ENCODE measurements at places on chromosomes 5 and 9. TPM values are rescaled to one million over a fixed set of nuclear protein-coding genes. Genes with fewer than 3 reads are reported as not detected.

DNA sequence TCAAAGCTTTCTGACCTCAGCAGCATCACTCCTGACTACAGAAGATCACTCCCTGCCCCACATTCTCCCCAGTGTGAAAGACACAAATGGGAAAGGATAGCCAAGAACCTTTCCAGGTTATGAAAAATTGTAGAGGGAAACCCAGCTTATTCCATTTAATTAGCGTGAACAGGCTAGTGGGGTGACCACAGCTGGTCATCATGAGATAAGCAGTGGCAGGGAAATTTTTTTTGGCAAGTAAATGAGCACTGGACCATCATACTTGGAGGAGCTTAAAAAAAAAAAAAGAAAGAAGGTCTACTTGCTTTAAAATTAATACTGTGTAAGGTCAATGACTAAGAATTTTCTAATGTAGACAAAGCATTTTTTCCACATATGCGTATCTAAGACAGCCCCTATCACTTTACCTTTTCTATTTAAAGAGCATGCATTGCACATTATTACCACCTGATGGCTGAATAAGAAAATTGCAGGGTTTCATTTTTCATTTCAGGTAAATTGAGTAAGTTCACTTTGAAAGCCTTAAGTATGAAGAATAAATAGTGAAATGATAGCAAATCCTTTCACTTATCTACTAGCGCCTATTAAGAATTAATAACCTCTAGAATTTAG lies 123.6 kb downstream of the ELAVL2 start:
- no peak for DNase-seq

PLGRKT gene
- total RNA-seq = 6.5 TPM

NAIF1 gene
- total RNA-seq = 6.0 TPM

GRCh38 chr9:77952635-77953328 lies 78.8 kb downstream of the GNAQ start:
- DNase-seq = peak; percentile 63

DNA sequence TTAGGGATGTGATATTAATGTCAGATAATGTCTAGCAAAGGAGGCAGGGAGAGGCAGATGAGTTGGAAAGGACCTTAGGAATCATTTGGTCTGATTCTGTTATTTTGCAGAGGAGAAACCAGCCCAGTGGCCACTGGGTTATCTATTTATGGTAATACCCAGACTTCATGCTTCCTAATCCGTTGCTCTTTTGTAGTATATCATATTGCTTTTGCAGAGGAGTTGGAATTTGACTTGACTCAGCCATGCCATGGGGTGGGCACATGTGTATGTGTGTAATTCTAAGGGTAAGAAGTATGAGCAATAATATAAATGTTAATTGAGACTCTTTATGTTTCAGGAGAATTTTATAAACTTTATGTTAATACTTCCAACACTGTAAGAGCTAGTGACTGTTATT lies 7.3 kb downstream of the GPR21 start:
- no peak for DNase-seq

HARS2 gene
- 39.0 TPM for total RNA-seq

GRCh38 chr5:91312698-91313097 lies 70.4 kb downstream of the ARRDC3 start:
- DNase-seq = peak; percentile 24

GRCh38 chr9:114070188-114071103 lies 7.7 kb downstream of the AMBP start:
- DNase-seq = no peak

GRCh38 chr5:35016174-35017051 lies 31.3 kb downstream of the AGXT2 start:
- no peak for DNase-seq

DNA sequence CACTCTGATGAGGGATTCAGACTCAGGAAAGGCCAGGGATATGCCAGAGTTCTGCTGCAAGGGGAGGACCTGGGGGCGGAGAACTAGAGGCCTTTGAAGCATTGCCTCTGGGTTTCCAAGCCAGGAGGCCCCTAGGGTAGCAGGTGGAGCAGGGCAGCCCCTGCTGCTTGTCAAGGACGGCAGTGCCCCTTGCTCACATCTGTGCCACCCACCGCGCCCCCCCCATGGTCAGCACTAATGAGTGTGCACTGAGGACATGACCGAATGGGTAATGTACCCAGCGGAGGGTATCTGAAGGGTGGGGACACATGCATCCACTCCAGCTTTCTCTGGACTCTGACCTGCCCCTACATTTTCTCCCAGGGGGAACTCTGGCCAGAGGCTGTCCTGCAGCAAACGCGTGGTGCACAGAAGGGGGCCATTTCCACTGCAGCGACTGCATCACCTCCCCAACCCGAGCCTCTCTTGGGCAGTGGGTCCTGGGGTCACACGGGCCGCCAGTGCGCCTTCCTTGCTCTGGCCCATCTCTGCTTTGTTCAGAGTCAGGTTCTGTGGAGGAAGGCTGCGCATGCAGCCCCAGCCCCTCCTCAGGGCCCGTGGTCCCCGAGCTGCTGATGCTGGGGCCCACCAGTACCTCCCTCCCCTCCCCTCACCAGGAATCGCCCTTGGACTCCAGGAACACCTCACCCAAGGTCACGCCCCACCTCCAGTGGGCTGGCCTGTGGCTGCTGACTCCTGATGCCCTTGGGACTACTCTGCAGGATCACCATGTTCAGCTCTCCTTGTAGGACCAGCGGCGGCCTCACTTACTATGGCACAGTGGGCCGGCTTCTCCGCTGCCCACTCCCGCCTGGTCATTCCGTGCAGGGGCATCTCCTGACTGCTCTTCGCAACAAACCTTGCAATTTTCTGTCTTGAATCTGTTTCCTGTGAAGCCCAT lies 31.2 kb downstream of the STC2 start:
- DNase-seq = no peak

GRCh38 chr5:20276061-20276958 lies 288.3 kb upstream of the CDH18 start:
- peak; percentile 90 for DNase-seq

DNA sequence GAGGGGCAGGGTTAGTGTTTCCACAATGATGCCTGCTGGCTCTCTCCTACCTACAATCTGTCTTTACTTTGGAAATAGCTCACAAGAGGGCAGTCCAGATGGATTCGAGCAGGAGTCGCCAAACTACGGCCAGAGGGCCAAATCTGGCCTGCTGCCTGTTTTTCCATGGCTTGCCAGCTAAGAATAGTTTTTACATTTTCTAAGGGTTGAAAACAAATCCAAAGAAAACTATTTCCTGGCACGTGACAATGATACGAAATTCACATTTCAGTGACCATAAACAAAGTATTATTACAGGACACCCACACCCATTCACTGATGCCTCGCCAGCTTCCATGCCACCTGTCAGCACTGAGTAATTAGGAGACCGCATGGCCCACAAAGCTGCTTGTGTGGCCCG lies 162.9 kb upstream of the WWC1 start:
- DNase-seq = peak; percentile 4

LTC4S gene
- 1.5 TPM for total RNA-seq

FBXL7 gene
- total RNA-seq = 12.6 TPM

DNA sequence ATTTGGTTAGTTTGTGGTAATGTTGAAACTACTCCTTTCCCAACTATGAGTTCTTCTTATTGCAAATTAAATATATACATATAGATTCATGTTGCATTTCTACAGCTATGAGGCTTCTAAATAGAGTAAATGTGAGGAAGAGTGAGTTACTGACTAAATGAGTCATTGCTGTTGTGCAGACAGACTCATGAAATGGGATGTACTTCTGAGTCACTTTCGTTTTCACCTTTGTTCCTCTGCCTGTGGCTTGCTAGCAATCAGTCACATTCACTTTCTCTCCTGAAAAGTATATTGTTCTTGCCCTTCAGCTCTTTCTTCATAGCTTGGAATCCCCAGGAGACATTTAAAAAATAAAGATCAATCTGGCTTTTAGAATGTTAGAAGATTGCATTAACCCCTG lies 295.5 kb upstream of the SMC2 start:
- DNase-seq = no peak

HK3 gene
- not detected for total RNA-seq

HSPB3 gene
- total RNA-seq = not detected

GRCh38 chr5:1033606-1034420 lies 25.2 kb downstream of the NKD2 start:
- no peak for DNase-seq

MLANA gene
- total RNA-seq = not detected

FER gene
- 129 TPM for total RNA-seq

GRCh38 chr5:173618927-173619519 lies 2.6 kb upstream of the BOD1 start:
- peak; percentile 74 for DNase-seq

ACOT12 gene
- not detected for total RNA-seq

- peak; percentile 48 for DNase-seq
These were observed 81.6 kb downstream of the NDUFS4 start for GRCh38 chr5:53642061-53642460.

- peak; percentile 9 for DNase-seq
These were observed 15.4 kb downstream of the HAUS6 start for GRCh38 chr9:19087106-19088000.

SHISAL2B gene
- total RNA-seq = not detected

GRCh38 chr5:17340379-17340778 lies 122.9 kb downstream of the BASP1 start:
- no peak for DNase-seq

TMEM171 gene
- total RNA-seq = 0.90 TPM

KIF27 gene
- 7.2 TPM for total RNA-seq

DNA sequence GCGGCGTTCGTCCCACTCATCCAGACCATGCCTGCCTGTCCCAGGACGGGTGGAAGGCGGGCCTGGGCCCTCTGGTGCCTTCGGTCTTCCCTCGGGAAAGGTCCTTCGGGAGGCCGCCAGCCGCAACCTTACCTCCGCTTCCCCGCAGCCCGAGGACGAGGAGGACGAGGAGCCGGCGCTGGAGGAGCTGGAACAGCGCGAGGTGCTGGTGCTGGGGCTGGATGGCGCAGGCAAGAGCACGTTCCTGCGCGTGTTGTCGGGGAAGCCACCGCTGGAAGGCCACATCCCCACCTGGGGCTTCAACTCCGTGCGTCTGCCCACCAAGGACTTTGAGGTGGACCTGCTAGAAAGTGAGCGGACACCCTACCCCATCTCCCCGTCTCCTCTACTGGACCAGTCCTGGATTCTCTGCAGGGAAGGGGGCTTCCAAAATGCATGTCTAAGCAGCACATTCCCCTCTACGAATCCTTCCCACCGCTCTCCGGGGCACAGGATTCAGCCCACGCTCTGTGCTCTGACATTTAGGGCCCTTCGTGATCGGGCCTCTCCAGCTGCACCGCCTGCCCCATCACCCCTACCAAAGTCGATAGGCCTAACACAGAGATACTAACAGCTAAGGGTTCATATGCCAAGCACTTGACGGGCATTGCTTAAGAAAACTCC lies 1.1 kb downstream of the ARL10 start:
- no peak for DNase-seq

WNK2 gene
- not detected for total RNA-seq

CEP78 gene
- 24.1 TPM for total RNA-seq

DNA sequence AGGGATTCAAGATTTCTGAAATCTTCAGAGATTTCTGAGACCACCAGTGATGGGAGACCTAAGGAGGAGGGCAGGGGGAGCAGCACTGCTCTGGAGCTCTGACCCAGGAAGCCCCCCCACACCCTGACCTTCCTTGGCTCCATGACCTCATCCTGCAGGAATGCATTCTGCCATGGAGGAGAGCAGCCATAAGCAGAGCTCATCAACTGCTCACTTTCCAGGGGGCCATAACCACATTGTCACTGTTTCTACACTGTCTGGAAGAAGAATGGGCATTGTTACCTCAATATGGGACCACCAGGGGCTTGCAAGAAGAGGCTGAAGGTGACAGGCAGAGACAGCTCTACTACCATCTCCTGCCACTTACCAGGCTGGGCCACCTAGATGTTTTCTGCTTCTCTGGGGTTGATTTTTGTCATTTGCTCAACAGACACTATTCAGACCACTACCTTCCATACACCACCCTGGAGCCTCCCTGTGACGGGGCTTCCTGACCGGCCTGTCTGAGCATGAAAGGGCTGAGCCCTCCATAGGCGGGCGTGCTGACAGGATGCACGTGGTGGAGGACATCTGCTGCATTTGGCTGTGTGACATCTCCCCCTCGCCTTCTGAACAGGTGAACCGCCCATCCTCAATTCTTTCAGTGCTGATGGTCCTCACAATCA lies 2.3 kb upstream of the TSC1 start:
- DNase-seq = peak; percentile 31

KIF20A gene
- 1.3 TPM for total RNA-seq

PCDHA9 gene
- 0.49 TPM for total RNA-seq

DNA sequence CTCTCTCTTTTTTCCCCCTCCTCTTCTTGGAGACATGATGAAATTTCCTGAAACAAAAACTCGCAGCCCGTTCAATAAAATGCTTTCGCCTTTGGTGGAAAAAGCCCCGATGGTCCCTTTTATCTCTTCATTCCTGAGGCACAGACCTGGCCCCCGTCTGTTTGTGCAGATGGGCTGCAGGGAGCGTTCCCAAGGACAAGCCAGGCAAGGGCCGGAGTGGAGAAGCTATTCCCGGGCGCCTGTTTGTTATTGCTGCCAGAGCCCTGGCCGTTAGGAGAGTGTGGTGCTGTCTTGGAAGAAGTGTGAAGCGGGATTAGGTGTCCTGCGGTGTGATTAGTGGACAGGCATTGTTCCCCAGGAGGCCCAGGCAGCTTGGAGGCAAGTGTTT lies 71.9 kb downstream of the SMIM23 start:
- no peak for DNase-seq

PCDHGB1 gene
- 3.1 TPM for total RNA-seq

CATSPER3 gene
- 0.09 TPM for total RNA-seq

- no peak for DNase-seq
These were observed 631.4 kb upstream of the DMAC1 start for GRCh38 chr9:8430945-8431344.

GRCh38 chr5:13745508-13745907 lies 199.0 kb downstream of the DNAH5 start:
- peak; percentile 6 for DNase-seq

GRCh38 chr5:170848033-170848432 lies 13.8 kb upstream of the RANBP17 start:
- DNase-seq = peak; percentile 5
